ENCODE measurements at places on chromosomes 13 and 19.

DNA sequence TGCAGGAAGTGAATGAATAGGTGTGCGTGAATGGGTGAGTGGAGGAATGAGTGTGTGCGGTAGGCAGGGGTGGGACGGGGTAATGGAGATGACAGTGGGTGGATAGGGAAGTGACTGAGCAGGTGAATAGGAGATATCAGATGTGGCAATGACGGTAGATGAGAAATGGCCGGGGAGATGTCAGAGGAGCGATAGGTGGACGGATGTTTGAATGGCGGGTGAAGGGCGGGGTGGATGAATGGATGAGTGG lies 1.5 kb downstream of the TTC9B start:
- no peak for DNase-seq

- no peak for DNase-seq
Observed at GRCh38 chr13:45510672-45511071, 45.9 kb downstream of the COG3 start.

- no peak for DNase-seq
Observed at GRCh38 chr19:50493171-50493570, 16.5 kb upstream of the GARIN5A start.

GRCh38 chr13:76822698-76823267 lies 63.4 kb downstream of the KCTD12 start:
- no peak for DNase-seq

DNA sequence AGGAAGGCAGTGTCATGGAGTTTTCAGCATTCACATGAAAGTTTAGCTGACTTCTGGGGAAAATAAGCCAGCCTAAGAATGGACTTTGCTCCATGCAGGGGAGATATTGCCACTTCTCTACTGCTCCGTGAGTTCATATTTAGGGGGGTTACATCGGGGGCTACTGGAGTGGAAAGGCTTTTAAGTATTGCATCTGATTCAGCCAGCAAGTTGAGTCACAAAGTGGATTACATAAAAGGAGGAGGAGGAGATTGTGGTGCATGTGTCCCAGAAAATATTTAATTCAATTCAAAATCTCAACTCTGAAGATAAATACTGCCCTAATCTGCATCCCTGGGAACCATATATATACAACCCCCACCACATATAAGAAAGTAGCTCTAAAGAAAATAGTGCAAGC lies 617.2 kb downstream of the DCT start:
- DNase-seq = no peak

GRCh38 chr13:103431856-103432255 lies 365.6 kb upstream of the SLC10A2 start:
- no peak for DNase-seq

Data from activated CD8-positive, alpha-beta memory T cell treated with anti-CD3 and anti-CD28 coated beads for 48 hours (primary cell).